ENCODE measurements at places on chromosomes 7 and 10.
A peak's percentile ranks its signal among the peaks of the same experiment; 100 is the strongest.

- no peak overlapping the region for H3K27ac ChIP-seq
- no peak for DNase-seq
- no peaks in the 10 kb centered on the region for H3K27me3 ChIP-seq
- H3K4me3 ChIP-seq: no peak overlapping the region
These were observed 114.4 kb upstream of the AOAH start for GRCh38 chr7:36838616-36839225.

- DNase-seq: no peak
- no peak overlapping the region for H3K4me3 ChIP-seq
- H3K4me1 ChIP-seq: no peaks in the 10 kb centered on the region
- peak overlapping the region; percentile 16 for H3K27ac ChIP-seq
- no peaks in the 10 kb centered on the region for H3K27me3 ChIP-seq
These were observed 22.6 kb downstream of the HSPB1 start for GRCh38 chr7:76325092-76325491.

DNA sequence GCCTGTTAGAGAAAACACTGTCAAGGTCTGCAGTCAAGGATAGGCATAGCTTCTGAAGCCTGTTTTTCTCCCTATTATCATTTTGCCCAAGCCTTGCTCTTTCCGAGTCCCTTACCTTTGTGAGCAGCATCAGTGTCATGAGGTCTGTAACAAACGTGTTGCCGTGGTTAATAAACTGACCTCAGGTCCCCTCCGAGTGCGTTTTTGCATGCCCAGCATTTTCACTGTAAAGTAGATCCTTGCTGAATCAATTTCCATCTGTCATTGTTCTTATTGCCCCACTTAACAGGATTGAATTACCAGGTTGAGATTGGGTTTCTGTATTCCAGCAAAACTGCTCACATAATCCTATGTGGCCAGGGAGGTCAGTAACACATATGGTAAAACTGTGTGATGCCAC, 110.3 kb downstream of the ZNF248 start:
- no peak for DNase-seq
- no peak overlapping the region for H3K27ac ChIP-seq
- no peaks in the 10 kb centered on the region for H3K27me3 ChIP-seq
- H3K4me3 ChIP-seq: no peak overlapping the region

DNA sequence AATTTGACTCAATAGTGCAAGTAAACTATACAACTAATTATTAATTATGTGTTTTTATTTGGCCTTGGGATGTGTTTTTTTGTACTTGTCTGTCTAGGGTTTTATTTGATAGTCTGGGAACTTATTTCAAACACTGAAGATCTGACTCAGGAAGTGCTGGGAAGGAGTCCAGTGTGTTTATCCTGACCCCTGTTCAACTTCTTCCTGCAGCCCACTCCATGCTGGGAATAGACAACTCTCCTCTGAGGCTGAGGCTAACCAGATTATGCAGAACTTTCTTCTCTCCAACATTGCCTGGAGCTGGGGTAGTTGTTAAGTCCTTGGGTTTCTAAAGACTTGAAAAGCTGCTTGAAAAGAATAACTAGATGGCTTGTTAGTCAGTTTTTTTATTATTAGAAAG, 6.9 kb downstream of the CISD1 start:
- H3K4me1 ChIP-seq: peaks cover 6% of the 10 kb centered on the region
- H3K27me3 ChIP-seq: no peaks in the 10 kb centered on the region
- H3K4me3 ChIP-seq: no peak overlapping the region
- no peaks in the 10 kb centered on the region for H3K36me3 ChIP-seq
- peak; percentile 24 for DNase-seq

DNA sequence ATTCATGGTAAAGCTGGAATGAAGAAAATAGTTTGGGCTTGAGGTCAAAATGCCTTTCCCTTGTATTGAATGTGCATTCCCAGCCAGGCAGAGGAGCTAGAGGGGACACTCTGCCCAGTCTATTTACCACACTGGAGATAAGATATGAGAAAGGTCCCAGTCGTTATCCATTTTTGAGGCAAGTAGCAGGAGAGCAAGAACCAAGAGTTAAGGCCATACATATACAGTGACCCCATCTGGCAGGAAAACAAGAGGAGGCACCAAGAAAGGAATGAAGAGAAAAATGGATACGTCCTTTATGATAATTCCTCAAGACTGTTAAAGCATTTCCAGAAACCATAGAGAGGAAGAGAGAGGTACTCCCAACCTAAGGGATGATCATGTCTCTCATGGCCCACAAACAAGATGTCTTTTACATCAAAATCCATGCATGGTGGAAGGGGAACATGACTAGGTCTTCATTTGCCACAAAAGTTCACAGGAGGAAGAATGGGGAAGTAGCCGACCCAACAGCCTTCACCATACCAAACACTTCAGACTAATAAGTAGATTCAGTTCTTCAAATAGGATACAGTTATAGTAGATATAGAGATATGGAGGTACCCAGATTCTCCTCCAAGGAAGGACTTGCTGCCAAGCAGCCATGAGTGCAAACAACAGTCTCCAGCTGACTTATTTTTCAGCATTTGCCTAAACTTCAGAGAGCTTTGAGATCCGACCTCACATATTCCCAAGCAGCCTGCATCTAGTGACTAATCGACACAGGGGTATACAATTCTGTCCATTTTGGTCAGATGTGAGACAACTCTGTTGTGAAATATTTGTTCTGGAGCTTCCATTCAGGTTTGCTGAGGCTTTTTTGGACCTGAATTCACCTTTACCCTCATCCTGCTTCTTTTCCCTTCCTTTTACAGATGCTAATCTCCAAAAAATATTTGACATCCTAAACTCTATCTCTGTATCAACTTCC, 61.1 kb upstream of the CCDC71L start:
- no peaks in the 10 kb centered on the region for H3K36me3 ChIP-seq
- H3K27ac ChIP-seq: no peak overlapping the region
- no peaks in the 10 kb centered on the region for H3K27me3 ChIP-seq
- H3K4me1 ChIP-seq: peaks cover 12% of the 10 kb centered on the region
- H3K4me3 ChIP-seq: no peak overlapping the region
- DNase-seq: no peak

DNA sequence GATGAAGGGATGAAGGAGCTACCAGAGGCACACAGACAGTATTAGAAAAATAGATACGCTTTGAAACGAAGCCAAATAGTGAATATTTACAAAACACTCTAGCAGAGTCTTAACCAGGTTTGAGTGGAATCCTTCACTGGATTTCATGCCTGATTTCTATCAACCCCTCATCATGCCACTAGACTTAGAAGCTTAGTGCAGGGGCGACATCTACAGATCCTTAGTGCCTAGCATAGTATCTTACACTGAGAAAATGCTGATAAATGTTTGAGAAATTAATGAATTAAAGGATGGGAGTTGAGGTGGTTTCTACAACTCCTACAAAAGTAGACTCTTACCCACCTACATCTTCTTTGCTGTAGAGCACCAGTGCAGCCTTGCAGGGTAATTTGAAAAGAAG, 54.7 kb upstream of the CCNJ start:
- no peak overlapping the region for H3K4me3 ChIP-seq
- no peak for DNase-seq
- no peaks in the 10 kb centered on the region for H3K36me3 ChIP-seq
- H3K4me1 ChIP-seq: no peaks in the 10 kb centered on the region
- no peak overlapping the region for H3K27ac ChIP-seq

DNA sequence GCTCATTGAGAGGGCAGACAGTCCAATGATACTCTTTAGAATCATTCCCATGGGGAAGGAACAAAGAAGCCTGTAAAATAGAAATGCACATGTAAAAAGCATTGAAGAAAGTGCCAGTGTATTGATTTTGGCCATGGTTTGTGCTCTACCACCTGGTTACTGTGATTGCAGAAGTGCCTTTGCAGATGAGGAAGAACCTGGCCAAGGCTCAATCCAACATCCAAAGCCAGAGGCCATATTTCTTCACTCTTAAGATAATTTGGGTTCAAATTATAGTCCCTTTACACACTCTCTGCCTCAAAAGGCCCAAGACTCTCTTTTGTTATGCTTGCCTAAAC, 122.1 kb downstream of the EGFR start:
- H3K4me3 ChIP-seq: no peak overlapping the region
- H3K27ac ChIP-seq: no peak overlapping the region
- no peaks in the 10 kb centered on the region for H3K4me1 ChIP-seq
- no peaks in the 10 kb centered on the region for H3K36me3 ChIP-seq
- no peak for DNase-seq

DNA sequence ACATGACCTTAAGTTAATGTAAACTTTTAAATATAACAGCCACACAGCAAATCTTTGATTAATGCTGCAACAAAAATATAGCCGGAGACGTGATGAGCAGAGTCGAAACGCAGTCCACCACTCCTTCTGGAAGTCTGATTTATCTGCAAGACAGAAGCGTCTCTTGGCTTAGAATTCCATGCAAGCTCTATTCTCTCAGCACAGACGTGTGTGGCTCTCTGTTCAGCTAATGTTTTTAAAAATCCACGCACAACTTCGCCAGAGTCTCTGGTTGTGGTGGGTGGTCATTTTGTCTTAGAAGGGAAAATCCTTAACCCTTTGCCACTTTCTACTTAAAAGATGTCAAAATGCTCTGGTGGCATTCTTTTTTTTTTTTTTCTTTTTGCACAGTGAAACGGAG, 438.0 kb upstream of the MGMT start:
- peaks cover 18% of the 10 kb centered on the region for H3K27me3 ChIP-seq
- DNase-seq: no peak
- H3K36me3 ChIP-seq: no peaks in the 10 kb centered on the region
- peaks cover 23% of the 10 kb centered on the region for H3K4me1 ChIP-seq
- H3K4me3 ChIP-seq: no peak overlapping the region

DNA sequence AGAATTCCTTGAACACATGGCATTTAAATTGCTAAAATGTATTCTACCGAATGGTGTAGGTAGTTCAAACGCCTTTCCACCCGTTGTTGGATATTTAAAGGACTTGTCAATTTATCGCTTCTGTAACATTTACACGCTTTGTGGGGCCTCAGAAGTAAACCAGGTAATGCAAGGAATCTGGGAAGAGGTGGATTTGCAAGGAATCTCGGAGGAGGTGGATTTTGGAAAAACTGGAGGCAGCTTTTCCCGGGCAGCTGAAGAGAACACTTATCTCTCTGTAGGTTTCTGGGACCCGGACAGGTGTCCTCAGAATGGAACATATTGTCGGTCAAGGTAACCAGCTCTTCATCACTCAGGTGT, 592 bp upstream of the MAPK8 start:
- no peak for DNase-seq
- H3K4me1 ChIP-seq: peaks cover 5% of the 10 kb centered on the region
- no peak overlapping the region for H3K27ac ChIP-seq
- H3K4me3 ChIP-seq: no peak overlapping the region
- no peaks in the 10 kb centered on the region for H3K36me3 ChIP-seq

GRCh38 chr7:131859147-131859821, 302.9 kb upstream of the PODXL start:
- no peak overlapping the region for H3K4me3 ChIP-seq
- H3K36me3 ChIP-seq: no peaks in the 10 kb centered on the region
- no peaks in the 10 kb centered on the region for H3K27me3 ChIP-seq
- no peak overlapping the region for H3K27ac ChIP-seq
- DNase-seq: peak; percentile 75
- H3K4me1 ChIP-seq: peaks cover 10% of the 10 kb centered on the region

DNA sequence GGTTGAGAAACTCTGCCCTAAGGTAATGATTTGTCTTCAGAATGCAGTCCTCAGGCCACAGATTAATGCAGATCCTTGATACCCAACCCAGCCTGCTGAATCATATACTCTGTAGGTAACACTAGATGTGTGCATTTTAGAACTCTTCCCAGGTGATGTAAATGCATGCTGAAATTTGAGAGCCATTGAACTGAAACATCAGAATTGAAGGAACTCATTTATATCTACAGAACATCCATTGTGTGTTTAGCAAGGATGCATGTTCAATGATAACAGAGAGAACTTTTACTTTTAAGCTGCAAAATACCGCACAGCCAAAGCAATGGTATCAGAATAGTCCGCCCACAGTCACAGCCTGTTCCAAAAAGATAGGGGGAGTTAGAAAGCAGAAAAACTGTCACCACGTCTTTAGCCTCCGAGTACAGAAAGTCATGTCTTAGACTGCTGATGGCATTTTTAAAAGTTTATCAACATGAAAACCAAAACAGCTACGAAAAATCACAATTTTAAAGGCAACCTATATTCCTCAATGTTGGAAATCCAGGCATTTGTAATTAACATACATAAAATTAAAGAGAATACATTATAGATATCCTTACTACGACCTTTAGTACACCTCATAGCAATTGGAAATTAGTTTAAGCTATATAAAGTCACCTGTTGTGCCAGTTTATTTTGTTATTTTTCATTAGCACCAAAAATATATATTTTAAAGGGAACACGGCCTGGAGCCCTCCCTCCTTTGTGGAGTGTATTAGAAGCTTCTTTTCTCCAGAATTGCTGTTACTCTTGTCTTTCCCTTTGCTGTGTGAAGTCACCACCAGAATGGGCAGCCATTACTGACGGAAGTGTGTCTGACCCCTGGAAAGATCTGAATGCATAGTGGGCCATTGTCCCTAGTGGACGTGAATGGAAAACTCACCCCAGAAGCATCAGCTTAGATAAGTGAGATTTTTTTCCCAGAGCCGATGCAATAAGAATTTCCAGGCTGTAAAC, 65.8 kb upstream of the PRKAR2B start:
- no peak overlapping the region for H3K4me3 ChIP-seq
- H3K36me3 ChIP-seq: no peaks in the 10 kb centered on the region
- no peak for DNase-seq
- no peak overlapping the region for H3K27ac ChIP-seq

GRCh38 chr10:114250716-114251115, 11.7 kb downstream of the VWA2 start:
- H3K4me3 ChIP-seq: no peak overlapping the region
- no peaks in the 10 kb centered on the region for H3K4me1 ChIP-seq
- no peaks in the 10 kb centered on the region for H3K27me3 ChIP-seq
- H3K36me3 ChIP-seq: no peaks in the 10 kb centered on the region
- DNase-seq: no peak

- DNase-seq: no peak
- no peak overlapping the region for H3K4me3 ChIP-seq
- no peaks in the 10 kb centered on the region for H3K36me3 ChIP-seq
- no peak overlapping the region for H3K27ac ChIP-seq
- H3K27me3 ChIP-seq: no peaks in the 10 kb centered on the region
- H3K4me1 ChIP-seq: peaks cover 15% of the 10 kb centered on the region
These were observed 555.7 kb downstream of the AUTS2 start for GRCh38 chr7:70153933-70154332.

DNA sequence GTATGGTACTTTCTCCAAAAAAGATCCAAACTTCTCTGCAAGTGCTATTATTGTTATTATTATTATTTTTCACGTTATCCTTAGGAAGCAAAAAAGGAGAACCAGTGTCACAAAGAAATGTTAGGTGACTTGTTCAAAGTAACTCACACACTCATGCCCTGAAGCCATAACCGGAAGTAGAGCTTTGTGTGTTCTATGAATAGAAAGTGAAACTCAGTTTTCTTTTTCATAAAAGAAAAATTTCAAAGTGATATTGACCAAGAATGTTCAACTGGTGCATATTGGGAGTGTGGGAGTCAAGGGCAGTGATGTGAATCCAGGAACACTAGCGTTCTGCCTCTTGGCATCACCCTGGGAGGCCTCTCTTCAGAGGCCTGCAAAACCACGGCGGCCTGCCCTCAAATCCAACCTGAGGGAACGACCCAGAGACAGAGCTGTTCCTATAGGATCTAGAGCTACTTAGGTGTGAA, 106.1 kb downstream of the PRKCQ start:
- DNase-seq: no peak
- H3K4me1 ChIP-seq: no peaks in the 10 kb centered on the region
- no peaks in the 10 kb centered on the region for H3K27me3 ChIP-seq
- H3K36me3 ChIP-seq: no peaks in the 10 kb centered on the region
